ENCODE measurements at places on chromosomes 16 and 17. TPM values are rescaled to one million over a fixed set of nuclear protein-coding genes. Genes with fewer than 3 reads are reported as not detected.

KRTAP4-6 gene
- not detected for total RNA-seq

KIF18B gene
- total RNA-seq: 55.4 TPM

PIRT gene
- not detected for total RNA-seq

ITGA2B gene
- 0.65 TPM for total RNA-seq

IKZF3 gene
- total RNA-seq: 21.1 TPM

CTRL gene
- total RNA-seq: 6.1 TPM
